ENCODE measurements at places on chromosomes 3 and 15.

GRCh38 chr3:195005759-195006510 is 265.0 kb downstream of the XXYLT1 start:
- DNase-seq: no peak

GRCh38 chr3:2303566-2303965 is 204.9 kb downstream of the CNTN4 start:
- no peak for DNase-seq

DNA sequence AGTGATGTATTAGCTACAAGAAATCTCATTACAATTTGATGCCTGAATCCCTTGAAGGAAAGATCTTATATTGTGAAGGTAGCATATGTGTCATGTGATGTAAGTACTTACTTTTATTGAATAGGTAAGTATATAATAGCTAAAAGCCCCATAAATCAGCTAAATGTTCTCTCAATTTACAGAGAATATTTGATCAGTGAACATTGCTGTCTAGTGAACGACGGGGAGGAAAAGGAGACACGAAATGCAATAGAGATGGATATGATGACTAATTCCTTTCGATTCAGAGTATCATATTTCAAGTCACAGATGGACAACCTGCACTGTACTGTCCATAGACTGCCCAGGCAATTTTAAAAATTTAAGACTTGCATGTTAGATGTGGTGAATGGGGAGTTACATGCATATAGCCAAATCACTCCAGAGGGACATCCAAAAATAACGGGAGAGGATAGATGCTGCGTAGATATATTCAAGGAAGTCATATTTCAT is 462.1 kb upstream of the CDIN1 start:
- no peak for DNase-seq

DNA sequence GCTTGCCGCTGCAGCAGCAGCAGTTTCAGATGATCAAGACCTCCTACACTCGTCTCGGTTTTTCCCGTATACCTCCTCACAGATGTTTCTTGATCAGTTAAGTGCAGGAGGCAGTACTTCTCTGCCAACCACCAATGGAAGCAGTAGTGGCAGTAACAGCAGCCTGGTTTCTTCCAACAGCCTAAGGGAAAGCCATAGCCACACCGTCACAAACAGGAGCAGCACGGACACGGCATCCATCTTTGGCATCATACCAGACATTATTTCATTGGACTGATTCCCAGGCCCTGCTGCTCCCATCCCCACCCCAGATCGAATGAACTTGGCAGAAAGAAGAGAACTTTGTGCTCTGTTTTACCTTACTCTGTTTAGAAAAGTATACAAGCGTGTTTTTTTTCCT is 17.6 kb downstream of the CALML4 start:
- no peak for DNase-seq

DNA sequence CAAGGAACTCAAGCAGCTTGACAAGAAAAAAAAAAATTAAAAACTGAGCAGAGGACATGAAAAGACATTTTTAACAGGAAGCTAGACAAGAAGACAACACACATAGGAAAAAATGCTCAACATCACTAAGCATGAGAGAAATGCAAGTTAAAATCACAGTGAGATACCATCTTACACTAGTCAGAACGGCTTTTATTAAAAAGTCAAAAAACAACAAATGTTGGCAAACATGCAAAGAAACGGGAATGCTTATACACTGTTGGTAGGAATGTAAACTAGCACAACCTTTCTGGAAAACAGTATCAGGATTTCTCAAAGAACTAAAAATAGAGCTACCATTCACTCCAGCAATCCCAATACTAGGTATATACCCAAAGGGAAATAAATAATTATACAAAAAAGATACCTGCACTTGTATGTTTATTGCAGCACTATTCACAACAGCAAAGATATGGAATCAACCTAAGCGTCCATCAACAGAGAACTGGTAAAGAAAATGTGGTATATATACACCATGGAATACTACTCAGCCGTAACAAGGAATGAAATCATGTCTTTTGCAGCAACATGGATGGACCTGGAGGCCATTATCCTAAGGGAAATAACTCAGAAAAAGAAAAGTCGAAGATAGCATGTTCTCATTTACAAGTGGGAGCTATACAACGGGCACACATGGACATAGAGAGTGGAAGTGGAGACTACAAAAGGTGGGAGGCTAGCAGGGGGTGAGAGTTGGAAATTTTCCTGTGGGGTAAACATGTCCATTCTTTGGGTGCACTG is 5.2 kb downstream of the GOLIM4 start:
- no peak for DNase-seq

DNA sequence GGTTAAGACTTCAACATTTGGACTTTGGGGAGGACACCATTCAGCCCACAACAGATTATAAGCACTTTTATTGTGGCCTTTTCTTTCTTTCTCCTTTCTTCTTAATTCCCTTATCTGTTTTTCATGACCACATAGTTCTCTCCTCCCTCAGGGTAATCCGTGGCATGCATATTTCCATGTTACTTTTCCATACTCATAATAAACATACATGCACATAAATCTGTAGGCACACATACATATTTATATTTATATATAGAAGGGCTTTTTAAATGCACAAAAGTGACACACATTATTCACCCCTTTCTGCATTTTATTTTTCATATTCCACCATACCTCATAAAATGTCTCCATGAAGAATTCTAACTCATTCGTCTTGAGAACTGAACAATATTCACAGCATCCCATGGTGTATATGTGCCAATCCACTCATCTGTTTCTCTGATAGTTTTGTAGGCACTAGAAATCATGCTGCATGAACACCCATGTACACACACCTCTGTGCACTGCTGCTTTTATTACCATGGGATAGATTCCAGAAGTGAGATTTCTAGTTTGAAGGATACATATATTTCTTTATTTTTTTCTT is 38.1 kb upstream of the GADL1 start:
- no peak for DNase-seq

GRCh38 chr3:21274079-21274571 is 476.9 kb downstream of the ZNF385D start:
- DNase-seq: no peak

DNA sequence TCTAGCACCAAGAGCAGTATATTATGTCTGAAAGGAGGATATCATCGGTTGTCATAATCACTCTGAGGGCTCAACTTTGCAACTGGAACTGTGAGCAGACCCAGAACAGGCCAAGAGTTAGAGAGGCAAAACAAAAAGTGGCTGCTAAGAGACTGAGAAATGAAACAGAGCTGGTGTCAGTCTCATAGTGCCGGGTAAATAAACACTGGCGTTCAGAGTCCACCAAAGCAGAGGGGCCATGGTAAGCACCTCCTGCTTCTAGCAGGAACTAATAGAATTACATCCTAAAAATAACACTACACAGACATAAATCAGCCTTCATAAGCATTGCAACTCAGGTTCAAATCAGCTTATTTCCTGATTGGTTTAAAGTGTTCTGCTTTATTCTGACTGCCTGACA is 10.3 kb upstream of the IL12A start:
- no peak for DNase-seq

- DNase-seq: peak; percentile 9
Measured at GRCh38 chr3:56987238-56987895, 73.1 kb upstream of the SPATA12 start.

- DNase-seq: no peak
Measured at GRCh38 chr3:171362575-171362974, 97.6 kb downstream of the TNIK start.

- DNase-seq: no peak
Measured at GRCh38 chr3:117473981-117474538, 764.5 kb downstream of the TUSC7 start.

DNA sequence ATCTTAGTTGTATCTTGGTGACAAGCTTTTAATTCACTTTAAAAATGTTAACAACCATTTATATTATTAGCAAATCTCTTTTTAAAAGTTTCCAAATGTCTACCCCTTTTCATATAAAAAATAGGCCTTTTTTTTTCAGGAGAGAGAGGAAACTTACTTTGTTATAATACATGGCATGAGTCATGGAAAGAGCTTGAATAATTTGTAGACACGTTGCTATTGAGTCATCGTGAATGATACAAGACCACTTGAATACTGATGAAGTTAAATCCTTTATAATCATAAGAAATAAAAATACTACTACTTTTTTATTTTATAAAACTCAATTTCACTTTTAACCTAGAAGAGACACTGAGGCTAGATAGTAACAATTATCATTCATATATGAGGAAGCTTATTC is 70.3 kb upstream of the BBX start:
- no peak for DNase-seq

DNA sequence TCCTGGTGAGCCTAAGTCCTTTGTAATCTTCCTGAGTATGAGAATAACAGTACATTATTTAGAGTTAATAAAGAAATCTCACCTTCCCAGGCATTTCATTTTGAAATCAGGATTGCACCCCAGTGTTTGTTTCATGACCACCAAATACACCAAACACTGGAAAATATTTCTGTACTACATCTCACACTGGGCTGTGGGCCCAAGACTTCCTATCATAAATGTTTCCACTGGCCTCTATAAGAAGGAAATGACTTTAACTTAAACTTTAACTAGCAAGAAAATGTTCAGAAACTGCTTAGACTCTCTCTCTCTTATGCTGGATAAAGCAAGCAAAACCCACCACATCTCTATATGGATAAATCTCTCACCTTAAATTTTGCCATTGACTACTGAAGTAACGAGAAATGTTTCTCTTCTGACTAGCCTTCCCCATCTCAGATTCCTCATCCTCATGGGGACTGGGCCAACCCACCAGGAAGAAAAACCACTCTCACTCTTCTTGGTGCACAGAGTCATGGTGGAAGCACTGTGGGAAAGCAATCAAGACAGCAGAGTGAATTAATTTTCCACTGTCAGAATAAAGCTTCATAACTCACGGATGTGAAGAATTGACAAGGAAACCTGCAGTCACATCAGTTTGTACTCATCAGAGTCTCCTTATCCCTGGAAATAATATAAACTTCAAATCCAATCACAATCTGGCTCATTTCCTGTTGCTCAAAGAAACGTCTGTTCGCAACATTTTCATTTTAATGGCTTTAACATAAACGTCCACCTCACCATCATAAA is 859.6 kb downstream of the EPHA3 start:
- no peak for DNase-seq

- DNase-seq: no peak
Measured at GRCh38 chr3:142863930-142864920, 24.7 kb downstream of the PCOLCE2 start.

- no peak for DNase-seq
Measured at GRCh38 chr3:175585898-175586297, 726.8 kb downstream of the NAALADL2 start.

DNA sequence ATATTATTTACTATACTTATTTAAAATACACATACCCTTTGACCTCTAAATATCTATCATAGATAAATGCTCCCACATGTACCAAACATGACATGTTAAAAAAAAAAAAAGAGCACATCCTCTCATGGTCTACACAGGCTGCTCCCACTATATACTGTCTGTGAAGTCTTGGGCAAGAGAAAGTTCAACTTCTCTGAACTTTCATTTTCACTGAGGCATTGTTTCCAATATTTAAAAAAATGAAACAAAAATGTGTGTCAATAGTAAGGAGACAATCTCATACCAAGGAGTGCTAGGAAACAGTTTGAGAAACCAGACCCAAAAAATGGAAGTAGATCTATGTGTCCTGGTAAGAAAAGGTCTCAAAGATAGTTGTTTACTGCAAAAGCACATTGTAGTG is 29.3 kb downstream of the SLC4A7 start:
- DNase-seq: no peak

GRCh38 chr15:92277776-92278175 is 115.9 kb upstream of the ST8SIA2 start:
- DNase-seq: no peak

DNA sequence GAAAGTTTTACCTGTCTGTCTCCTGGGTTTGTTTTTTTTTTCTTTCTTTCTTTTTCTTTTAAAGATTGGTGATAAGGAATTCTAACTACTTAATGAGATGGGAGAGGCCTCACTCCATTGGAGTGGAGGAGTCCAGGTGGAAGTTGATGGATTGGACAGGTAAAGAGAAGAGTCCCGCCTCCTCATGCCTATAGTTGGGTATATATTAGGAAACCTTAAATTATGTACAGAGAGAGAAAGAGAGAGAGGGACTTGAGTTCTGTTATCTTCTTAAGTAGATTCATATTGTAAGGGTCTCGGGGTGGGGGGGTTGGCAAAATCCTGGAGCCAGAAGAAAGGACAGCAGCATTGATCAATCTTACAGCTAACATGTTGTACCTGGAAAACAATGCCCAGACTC is 158.2 kb downstream of the TP63 start:
- DNase-seq: no peak

GRCh38 chr15:101329309-101329863 is 34.3 kb upstream of the SNRPA1 start:
- no peak for DNase-seq

- no peak for DNase-seq
Measured at GRCh38 chr3:126851382-126851781, 131.5 kb upstream of the PLXNA1 start.

GRCh38 chr3:10389995-10390394 is 69.1 kb upstream of the SEC13 start:
- DNase-seq: no peak

DNA sequence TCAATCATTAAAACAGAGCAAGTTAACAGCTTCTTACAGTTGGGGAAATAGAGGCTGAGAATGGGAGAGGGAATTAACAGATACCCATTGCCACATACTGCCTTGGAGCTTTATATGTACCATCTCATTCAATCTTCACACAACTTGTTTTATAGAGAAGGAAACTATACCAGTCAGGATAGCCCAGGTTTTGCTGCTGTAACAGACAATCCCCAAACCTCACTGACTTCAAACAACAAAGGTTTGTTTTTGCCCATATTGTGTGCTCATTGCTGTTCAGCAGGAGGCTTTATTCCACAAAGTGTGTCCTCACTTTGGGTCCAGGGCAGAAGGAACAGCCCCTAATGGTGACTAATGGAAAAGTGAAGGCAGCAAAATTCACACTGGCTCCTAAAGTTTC is 59.2 kb downstream of the SPSB4 start:
- DNase-seq: no peak

DNA sequence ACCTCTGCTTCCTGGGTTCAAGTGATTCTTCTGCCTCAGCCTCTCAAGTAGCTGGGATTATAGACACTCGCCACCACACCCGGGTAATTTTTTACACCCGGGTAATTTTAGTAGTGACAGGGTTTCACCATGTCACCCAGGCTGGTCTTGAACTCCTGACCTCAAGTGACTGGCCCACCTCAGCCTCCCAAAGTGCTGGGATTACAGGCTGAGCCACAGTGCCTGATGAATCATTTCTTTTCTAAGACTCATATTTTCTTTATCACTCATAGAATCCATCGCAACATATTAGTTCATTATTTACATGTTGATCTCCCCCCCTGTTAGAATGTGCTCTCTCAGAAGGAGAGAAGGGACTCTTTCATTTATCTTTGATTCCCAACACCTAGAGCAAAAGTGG is 109.5 kb upstream of the PTPRG start:
- DNase-seq: no peak
